ENCODE measurements at places on chromosomes 13 and 19.

- no peak for DNase-seq
Observed at GRCh38 chr13:113585896-113586295, 1.3 kb downstream of the TFDP1 start.

DNA sequence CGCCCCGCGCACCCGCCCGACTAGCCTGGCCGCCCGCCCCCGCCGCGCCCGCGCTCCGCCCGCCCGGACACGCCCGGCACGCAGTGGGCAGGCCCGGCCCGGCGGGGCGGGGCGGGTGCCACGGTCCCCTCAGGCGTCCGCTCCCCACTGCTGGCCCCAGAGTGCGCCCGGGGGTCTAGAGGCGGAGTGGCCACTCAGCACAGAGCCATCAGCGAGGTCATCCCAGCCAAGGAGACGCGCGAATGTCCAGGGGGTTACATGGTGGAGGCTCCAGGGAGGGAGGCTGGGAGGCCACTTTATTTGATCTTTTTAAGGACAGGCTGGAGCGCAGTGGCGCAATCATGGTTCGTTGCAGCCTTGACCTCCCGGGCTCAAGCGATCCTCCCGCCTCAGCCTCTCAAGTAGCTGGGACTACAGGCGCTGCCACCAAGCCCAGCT is 236 bp upstream of the TINCR start:
- DNase-seq: no peak

DNA sequence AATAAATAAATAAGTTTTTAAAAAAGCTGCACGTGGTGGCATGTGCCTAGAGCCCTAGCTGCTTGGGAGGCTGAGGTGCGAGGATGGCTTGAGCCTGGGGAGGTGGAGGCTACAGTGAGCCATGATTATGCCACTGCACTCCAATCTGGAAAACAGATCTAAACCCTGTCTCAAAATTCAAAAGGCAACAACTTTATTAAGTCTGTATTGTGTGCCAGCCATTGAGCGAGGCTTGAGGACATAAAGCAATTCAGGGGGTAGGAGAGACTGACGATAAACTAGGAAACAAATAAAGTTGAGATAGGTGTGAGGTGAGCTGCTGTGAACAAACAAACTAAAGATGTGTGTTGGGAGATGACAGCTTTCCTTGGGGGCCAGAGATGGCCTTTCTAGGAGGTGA is 8.7 kb downstream of the CELF5 start:
- DNase-seq: no peak

- no peak for DNase-seq
Observed at GRCh38 chr19:16895467-16896145, 6.8 kb downstream of the F2RL3 start.

DNA sequence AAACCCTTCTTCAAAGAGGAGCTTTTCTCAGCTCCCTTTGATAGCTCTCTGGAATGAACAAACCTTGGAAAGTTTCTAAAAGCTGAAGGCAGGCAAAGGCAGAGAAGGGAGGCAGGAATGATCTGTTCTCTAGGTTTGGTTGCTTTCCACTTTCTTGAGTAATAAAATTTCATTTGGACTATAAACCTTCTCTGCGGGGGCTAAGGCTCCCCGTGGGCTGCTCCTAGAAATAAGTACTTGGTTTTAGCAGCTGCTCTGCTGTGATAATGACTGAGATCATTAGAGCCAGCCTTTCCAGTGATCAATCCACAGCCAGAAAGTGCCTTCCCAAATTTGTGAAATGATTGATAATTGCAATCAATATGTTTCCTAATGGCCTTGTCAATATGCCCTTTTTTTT is 183.8 kb upstream of the HTR2A start:
- DNase-seq: no peak

DNA sequence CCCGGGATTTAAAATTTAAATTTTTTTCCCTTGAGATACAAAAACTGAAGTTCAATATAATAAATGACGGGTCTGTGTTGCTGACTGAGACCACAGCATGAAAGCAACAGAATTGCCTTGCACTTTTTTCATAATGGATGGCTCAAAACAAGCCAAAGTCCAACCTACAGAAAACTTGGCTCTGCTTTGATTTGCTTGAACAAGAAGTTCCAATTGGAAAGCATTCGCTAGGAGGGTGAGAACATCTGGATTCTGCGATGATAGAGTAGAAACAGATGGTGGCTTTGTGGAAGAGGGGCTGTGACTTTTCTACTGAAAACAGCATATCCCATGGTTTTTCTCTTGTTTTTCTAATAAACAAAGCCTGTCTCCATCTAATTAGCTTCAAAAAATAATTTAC is 46.4 kb downstream of the THSD1 start:
- no peak for DNase-seq

DNA sequence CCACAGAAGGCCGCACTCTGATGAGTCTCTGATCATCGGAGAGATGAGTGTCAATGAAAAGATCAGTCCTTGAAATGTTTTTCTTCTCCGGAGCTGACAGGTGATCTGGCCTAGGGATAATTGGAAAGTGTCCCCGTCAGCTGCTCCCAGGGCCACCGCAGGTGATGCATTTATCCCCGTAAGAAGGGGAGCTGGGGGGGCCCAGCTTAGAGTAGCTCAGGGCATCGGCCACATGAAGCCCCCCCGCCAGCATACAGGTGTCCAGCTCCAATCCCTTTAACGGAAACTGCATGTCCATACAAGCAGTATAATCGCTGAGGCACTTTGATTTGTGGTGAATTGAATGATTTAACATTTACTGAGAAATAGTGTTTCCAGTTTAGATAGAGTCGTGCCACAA is 27.7 kb downstream of the ATP4B start:
- DNase-seq: no peak

GRCh38 chr13:75806117-75806516 is 170.0 kb downstream of the LMO7 start:
- no peak for DNase-seq

DNA sequence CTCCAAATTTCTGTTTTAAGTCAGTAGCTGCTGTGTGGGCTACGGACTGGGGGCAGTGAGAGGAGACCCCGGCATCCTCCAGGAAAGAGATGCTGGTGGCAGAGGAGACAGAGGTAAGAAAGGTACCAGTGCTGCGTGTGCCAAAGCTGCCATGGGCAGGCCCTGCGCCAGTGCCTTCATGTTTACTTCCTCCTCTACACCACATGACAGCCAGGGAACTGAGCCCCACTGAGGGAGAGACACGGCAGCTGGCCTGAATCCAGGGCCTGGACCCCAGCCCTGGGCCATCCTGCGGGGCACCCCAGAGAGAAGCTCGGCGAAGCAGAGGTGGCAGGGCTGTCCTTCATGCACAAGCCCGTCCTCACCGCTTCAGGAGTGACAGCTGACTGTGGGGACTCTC is 22.7 kb upstream of the CCNP start:
- DNase-seq: no peak

- DNase-seq: no peak
Observed at GRCh38 chr19:15379999-15380647, 536 bp upstream of the AKAP8 start.
